ENCODE measurements at places on chromosomes 1 and 21.

- no peak for DNase-seq
Observed at GRCh38 chr1:169896013-169896412, 2.3 kb upstream of the SCYL3 start.

GRCh38 chr1:241839369-241839979, 8.5 kb upstream of the EXO1 start:
- no peak for DNase-seq

DNA sequence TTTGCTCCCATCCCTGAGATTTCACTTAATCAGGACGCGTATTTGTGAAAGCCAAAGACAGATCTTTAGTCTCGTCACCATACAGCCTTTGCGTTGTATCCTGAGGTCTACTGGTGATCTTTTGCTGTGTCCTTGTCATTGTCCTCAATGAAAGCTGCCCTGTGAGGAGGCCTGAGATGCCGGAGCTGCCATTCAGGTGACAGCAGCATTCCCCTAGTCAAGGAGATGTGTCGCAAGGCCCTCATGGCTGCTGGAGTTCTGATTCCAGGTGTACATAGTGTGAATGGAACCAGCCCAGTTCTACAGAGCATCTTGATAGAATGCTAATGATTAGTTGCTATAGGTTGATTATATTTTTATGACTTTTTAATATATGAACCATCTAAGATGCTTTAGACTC, 24.1 kb downstream of the TTF2 start:
- no peak for DNase-seq

GRCh38 chr1:94279038-94279437, 41.7 kb upstream of the ARHGAP29 start:
- no peak for DNase-seq

DNA sequence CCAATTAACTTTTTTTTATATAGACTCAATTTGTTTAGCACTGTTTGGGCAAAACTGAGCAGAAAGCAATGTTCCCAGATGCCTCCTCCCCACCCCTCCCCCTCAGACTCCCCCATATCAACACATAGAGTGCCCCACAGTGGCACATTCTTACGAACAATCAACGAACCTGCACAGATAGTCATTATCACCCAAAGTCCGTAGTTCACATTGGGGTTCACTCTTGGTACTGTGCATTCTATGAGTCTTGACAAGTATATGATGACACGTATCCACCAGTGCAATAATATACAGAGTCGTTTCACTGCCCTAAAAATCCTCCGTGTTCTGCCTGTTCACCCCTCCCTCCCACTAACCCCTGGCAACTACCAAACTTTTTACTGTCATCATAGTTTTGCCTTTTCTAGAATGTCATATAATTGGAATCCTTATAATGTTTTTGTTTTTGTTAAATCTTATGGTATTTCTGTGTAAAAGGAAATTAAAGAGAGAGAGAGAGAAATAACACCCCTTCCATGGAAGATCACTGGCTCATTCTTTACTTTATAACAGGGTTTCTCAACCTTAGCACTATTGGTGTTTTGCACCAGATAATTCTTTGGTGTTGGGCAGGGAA, 37.2 kb upstream of the HNRNPU start:
- no peak for DNase-seq

DNA sequence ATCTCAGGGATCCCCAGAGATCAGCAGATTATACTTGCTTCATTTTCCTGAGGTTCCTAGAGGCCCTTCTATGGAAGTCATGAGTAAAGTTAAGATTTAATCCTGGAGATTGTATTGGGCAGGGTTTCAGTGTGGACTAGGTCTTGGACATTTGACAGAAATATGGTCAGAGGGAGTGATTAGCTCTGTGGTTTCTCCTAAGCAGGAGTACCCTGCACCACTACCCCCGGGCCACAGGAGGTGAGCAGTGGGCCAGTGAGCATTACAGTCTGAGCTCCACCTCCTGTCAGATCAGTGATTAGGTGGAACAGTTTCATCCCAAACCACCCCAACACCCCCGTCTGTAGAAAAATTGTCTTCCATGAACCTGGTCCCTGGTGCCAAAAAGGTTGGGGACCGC, 43.2 kb downstream of the PHACTR4 start:
- no peak for DNase-seq

- no peak for DNase-seq
Observed at GRCh38 chr1:86226204-86226603, 69.6 kb upstream of the COL24A1 start.

DNA sequence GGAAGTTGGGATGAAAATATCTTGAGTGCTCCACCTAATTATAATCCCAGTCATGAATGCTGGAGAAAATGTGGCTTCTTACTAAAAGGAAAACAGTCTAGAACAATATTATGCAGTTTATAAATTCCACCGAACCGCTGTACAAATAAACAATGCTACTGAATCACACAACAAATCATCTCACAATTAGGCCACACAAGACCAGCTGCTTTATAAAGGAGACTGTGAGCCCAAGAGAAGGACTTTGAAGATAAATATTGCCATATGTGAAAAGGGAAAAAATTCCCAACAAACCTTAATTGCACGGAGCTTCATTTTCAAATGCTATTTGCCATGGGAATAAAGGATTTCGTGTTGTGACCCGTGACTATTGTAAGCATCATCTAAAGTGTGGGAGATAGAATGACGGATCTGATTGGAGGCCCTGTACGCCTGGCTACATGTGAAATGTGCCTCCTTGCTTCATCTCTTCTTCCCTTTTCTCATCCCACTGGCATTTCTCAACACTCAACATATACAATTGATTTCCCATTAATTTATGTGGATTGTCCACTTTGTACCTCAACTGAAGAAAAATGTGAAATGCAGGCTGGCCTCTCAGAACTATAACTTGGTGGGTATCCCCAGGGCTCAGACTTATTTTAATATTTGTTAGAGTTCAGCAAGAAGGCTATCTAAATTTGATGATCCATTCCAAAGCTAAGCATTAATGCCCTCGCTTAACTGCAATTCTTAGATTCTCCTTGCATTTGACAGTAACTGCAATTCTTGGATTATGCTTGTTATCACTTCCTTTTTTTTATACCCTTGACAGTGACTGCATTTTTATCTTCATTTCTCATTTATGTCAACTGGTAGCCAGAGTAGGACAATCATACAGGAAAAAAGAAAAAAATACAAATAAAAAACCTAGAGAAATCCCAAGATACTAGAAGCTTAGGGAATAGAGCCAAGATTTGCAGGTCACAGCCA, 122.3 kb downstream of the TGFB2 start:
- DNase-seq, result no peak

DNA sequence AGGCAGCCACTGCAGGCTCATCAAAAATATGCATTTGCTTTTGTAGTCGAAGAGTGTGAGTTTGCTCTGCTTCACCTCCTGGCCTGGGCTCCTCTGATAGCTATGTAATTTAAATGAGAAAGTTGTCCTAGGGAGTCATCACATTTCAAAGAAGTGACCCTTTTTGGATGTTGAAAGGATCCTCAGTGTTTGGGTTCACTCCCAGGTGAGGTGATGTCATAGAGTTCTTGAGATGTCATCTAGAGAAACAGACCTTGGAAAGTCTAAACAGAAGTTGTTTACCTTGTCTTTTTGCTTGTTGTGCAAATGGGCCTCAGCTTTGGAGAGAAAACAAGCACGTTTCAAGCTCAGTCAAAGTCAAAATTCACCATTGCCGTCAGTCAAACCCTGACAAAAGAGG, 92.0 kb upstream of the BARHL2 start:
- DNase-seq, result no peak

GRCh38 chr1:155192346-155193274, 15.1 kb downstream of the THBS3 start:
- DNase-seq, result no peak

DNA sequence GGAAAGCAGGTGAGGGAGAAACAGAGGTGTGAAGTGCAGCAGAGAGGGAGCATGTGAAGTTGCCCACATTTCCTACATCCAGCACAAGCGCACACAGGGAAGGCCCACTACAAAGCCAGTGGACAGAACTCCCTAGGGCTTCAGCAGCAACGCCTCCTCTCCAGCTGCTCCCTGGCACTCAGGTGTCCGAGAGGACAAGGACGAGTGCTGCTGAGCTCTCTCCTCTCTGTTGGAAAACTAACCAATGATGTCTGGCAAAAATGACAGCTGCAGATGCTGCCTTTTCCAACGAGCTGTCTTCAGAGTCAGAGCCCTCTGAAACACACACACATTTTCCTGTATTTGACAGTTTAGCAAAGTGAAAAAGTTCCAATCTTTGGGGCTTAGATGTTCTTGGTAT, 86.8 kb downstream of the HSF2BP start:
- DNase-seq, result no peak

DNA sequence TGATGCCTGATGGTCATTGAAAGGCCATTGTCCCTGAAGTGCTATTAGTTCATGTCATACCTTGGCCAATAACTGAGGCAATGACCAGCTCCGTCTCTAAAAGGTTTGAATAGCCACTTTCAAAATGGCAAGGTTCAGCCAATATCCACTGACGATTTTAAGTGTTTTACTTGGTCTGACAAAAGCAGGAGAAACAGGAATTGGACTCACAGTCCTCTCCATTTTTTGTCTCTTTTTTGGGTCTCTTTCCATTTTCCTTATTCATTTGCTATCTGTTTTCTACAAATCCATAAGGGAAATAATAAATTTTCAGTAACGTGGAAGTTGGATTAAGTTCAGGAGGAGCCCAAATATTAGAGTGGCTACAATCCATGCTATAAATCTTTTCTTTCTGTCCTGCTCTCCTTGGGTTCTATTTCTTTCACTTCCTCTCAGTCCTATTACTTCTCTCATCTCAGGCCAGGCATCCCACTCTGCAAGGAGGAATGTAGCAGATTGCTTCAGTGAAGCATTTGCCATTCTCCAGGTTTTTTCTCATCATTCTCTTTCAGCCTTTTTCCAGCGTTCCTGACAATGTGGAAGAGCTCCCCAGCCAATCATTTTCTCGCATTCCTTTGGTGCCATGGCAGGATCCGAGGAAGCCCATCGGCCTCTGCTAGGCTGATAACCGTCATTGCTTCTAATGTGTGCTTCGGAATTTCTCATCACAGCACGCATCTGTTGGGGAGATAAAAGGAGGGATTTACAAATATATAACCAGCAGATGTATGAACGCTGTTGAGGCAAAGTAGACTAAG, 414.5 kb downstream of the ADGRL2 start:
- no peak for DNase-seq

DNA sequence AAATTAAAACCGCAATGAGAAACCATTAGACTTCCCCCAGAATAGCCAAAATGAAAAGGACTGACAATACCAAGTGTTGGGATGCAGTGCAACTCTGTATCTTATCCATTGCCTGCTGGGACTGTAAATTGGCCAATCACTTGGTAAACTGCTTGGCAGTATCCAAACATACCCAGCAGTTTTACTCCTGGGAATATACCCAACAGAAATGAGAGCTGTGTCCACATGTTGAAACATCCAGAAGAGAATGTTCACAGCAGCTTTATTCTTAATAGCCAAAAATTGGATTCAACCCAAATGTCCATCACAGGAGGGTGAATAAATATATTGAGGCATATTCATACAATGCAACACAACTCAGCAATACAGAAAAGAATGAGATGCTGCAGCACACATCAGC, 13.7 kb upstream of the FAM20B start:
- DNase-seq, result no peak

- peak; percentile 57 for DNase-seq
Observed at GRCh38 chr1:66533804-66534740, at the start of gene SGIP1. TSS of gene SGIP1 (plus strand) at chr1:66534153. CDS start at chr1:66534359, 206 bp downstream.

- DNase-seq, result no peak
Observed at GRCh38 chr1:79646880-79647279, 640.4 kb upstream of the ADGRL4 start.

DNA sequence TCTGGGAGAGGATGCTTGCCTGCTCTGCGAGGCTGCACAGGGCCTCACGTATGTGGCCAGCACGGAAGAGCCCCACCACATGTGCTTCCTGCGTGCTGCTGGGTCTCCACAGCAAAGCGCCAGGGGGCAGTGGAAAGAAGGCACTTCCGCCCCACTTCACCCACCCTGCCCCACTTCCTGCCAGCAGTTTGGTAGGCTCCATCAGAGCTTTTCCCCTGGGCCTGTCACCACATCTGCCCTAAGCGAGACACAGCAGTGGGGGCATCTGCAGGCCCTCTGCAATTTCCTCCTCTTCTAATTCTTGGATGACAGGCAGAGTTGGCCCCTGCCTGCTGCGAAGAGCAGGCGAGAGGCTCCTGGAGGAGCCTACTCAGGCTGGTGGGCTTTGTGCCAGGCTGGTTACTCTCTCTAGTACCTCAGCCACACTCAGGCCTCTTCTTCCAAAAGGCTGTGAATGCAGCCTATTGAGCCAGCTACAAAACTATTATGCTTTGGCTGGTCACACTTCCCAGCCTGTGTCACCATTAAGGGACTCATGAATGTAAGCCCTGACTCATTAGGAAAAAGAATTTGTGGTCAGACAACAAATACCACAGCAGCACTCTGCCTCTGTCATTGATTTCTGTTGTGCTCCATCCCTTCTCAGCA, 25.0 kb downstream of the CD244 start:
- no peak for DNase-seq

- DNase-seq, result no peak
Observed at GRCh38 chr1:1024771-1025699, 5.1 kb downstream of the AGRN start.

GRCh38 chr1:100528871-100529270, 9.1 kb upstream of the GPR88 start:
- no peak for DNase-seq

DNA sequence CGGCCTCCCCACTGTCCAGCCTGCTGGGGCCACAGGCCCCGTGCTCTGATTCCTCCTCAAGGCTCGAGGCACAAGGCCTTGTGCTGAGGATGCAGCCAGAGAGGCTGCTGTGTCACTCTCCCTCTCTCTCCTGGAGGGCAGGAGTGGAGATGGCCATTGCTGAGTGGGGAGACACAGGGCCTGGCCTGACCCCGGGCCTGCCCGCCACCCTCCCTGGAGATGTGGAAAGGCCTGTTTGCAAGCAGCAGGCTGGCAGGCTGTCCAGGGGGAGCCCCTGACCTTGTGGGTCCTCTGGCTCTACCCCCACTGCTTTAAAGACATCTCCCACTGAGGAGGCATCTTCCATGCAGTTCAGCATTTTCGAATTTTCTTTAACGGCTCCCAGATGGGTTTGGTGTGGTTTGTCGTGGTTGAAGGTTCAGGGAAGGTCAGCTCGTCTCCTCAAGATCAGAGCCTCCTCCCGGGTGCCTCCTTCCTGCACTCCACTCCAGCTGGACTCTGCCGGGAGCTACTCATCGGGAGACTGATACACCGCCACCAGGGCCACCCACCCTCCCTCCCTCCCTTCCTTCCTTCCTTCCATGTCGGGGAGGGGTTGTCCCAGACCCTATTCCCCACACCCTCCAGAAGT, 69.1 kb downstream of the SPSB1 start:
- DNase-seq, result no peak

GRCh38 chr1:206940588-206940936, 5.7 kb downstream of the PIGR start:
- no peak for DNase-seq

GRCh38 chr1:83512373-83513193, 486.3 kb downstream of the TTLL7 start:
- no peak for DNase-seq

- no peak for DNase-seq
Observed at GRCh38 chr1:228833911-228834688, 98.8 kb downstream of the RHOU start.

DNA sequence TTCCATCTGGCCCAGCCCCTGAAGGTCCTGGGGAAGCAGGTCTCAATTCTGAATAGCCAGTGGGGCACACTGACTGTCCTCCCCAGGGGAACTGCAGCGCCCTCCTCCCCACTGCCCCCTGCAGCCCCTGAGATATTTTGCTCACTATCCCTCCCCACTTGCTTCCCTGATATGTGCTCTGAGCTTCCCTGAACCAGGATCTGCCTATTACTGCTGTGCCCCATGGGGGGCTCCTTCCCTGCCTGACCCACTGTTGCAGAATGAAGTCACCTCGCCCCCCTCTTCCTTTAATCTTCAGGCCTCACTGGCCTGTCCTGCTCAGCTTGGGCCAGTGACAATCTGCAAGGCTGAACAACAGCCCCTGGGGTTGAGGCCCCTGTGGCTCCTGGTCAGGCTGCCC, 89.8 kb downstream of the PTPRU start:
- DNase-seq, result no peak
